ENCODE measurements at places on chromosomes 1 and 21. TPM values are rescaled to one million over a fixed set of nuclear protein-coding genes. Genes with fewer than 3 reads are reported as not detected.

The ALG14 gene
- total RNA-seq: 1.5 TPM

The GJA5 gene
- total RNA-seq: 97.3 TPM

The OR2T29 gene
- total RNA-seq: not detected

The YTHDF2 gene
- 75.1 TPM for total RNA-seq

The BTG3 gene
- 14.4 TPM for total RNA-seq

The ATP1A4 gene
- total RNA-seq: not detected

The ZNF593OS gene
- not detected for total RNA-seq

The NFYC gene
- 21.8 TPM for total RNA-seq

The NHLH1 gene
- total RNA-seq: not detected

The CD2 gene
- not detected for total RNA-seq
